Endodermal cell (in vitro differentiated cells): ENCODE measurements at places on chromosomes 4 and X. TPM values are rescaled to one million over a fixed set of nuclear protein-coding genes. Genes with fewer than 3 reads are reported as not detected.

Gene NOX1
- total RNA-seq = not detected in 3 replicates

Gene SPATA4
- 0.45 TPM in 1 of 3 replicates, not detected in the others for total RNA-seq

Gene TCEAL9
- 104 to 208 TPM (median 125 TPM) in 3 replicates for total RNA-seq

Gene HOPX
- 0.18 TPM in 1 of 2 replicates, not detected in the other for total RNA-seq

Gene PLXNB3
- 0.29 and 1.1 TPM in 2 replicates for total RNA-seq

Gene HHIP
- 0.68 to 2.4 TPM (median 1.8 TPM) in 3 replicates for total RNA-seq

Gene CXCL5
- 10.7 and 11.1 TPM in 2 replicates for total RNA-seq

Gene STATH
- total RNA-seq = not detected in 3 replicates

Gene KLHL2
- 9.4 and 11.6 TPM in 2 replicates for total RNA-seq

Gene DMRTC1
- 0.25 TPM in 1 of 2 replicates, not detected in the other for total RNA-seq

Gene DCX
- total RNA-seq = 0.66 to 0.93 TPM (median 0.70 TPM) in 3 replicates

Gene ZNF41
- total RNA-seq = 2.0 to 5.6 TPM (median 3.6 TPM) in 3 replicates
